ENCODE measurements at places on chromosomes 3 and 15.

GRCh38 chr15:72117486-72118016 lies 399 bp downstream of the MYO9A start:
- DNase-seq: no peak

DNA sequence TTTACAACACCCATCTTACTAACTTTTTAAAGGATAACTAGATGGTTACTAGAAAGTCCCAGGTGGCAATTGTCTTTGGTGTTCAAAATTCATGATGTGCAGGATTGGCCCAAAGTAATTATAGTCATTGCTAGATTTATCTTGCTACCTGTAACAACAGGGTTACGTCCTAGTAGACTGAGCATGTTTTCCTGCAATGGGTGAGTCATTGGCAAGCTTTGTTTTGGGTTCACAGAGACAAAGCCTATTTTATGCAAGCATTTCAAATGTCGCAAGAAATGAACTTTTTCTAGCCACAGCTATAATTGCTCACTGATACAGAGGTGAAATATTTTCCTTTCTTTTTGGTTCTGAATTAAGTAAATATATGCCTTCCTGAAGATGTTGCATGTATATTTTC lies 267.6 kb downstream of the AGBL1 start:
- DNase-seq: no peak

DNA sequence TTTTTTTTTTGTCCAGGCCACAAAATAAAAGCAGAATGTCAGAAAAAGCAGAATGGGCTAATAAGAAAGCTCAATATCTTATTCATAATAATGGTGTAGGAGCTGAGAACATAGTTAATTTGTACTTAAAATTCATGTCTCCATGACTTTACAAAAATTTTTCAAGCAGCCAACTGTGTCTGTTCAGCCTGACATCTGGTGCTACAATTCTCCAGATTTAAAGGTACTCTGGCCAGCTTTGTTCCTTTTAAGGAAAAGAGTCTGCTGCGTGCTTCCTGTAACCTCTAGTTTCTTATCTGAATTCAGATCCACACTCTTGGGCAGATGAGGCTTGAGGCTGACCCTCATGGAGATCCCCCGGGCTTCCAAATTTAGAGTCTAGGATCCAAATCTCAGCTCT lies 8.7 kb upstream of the RFX7 start:
- DNase-seq: no peak

- DNase-seq: no peak
These were observed 50.1 kb downstream of the KLHL25 start for GRCh38 chr15:85744579-85744978.

- DNase-seq: no peak
These were observed 2.0 kb upstream of the OR5H6 start for GRCh38 chr3:98262046-98262445.

GRCh38 chr3:188241072-188241471 lies 87.1 kb downstream of the LPP start:
- no peak for DNase-seq

DNA sequence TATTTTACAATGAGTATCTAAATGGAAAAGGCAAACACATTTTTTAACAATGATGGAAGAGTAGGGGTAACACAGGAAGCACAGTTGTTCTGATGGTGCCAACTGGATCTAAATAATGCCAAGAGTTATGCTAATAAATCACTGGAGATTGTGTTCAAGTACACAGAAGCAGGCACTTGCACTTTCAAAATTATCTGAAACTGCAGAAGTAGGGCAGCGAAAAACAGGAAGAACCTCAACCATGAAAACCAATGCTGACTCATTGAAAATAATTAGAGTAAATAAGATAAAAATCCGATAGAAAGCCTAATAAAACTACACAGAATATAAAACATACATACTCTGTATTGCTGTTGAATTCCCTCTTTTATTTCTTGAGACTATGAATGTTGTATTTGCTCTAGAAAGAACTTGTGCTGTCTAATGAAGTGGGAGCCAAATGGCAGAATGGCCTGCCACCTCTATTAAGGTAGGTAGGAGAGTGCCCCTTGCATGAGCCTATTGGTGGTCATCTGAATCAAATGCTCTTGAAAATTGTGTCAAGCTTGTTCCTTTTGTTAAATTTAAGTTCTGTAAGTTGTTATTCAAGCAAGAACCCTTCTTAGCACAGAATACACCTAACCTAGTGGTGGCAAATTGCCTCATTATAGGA lies 93.7 kb downstream of the ABI3BP start:
- no peak for DNase-seq

DNA sequence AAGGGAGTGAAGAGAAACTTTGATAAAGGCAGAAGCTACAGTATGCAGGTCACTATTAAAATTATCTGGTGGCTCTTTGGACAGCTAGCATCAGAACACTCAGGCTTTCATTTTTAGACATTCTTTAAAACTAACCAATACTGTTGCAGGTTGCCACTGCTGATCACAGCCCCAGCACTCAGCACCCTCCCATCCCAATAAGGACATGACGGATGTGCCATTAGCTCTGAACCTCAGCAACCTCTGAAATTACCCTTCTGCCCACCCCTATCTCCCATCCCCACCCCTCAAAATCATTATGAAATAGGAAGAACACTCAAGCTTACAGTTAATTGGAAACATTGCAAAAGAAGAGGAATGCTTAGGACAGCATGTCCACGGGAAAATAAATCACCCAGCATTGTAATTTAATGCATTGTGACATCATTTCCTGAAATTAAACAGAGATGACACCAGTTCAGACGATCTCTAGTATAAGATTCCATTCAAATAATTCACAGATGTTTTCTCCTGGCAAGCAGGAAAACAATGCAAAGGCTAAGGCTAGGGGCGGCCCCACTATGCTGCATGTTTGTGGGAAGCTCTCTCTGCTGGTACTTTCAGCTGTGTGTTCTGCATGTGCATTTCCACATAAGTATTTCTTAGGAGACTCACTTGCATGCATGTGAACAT lies 71.6 kb downstream of the MEIS2 start:
- DNase-seq: no peak

GRCh38 chr15:98610991-98611390 lies 37.3 kb upstream of the IGF1R start:
- DNase-seq: no peak

GRCh38 chr3:110400315-110400714 lies 671.3 kb upstream of the NECTIN3 start:
- DNase-seq: no peak

GRCh38 chr15:72411111-72411510 lies 13.0 kb downstream of the TMEM202 start:
- DNase-seq: no peak

DNA sequence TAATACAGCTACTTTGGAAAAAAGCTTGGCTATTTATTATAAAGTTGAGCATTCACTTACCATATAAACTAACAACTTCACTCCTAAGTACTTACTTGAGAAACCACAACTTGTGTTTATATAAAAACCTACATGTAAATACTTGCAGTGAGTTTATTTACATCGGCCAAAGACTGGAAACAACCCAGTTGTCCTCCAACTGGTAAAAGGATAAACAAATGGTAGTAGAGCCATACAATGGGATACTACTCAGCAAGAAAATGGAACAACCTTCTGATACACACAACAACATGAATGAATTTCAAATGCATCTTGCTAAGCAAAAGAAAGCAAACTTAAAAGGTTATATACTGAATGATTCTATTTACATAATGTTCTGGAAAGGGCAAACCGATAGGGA lies 63.7 kb downstream of the SLC7A14 start:
- no peak for DNase-seq

- DNase-seq: no peak
These were observed 4.9 kb upstream of the CFAP100 start for GRCh38 chr3:126389794-126390146.

DNA sequence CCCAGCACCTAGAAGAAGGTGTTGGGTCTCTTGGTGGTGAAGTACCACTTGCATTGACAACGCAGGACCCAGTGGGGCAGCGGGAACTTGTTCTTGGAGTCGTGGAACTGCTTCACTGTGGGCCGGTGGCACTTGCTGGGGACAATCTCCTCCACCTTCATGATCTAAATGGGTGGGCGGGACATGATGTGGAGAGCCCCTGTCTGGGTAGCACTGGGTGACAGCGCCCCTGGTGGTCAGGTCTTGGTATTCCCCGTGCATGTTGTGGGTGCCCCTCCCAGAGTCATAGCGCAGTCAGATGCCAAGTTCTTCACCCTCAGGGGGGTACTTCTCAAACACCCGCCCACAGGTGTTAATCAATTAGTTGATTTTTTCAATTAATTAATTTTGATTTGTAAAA lies 60.2 kb downstream of the AGBL1 start:
- DNase-seq: no peak

DNA sequence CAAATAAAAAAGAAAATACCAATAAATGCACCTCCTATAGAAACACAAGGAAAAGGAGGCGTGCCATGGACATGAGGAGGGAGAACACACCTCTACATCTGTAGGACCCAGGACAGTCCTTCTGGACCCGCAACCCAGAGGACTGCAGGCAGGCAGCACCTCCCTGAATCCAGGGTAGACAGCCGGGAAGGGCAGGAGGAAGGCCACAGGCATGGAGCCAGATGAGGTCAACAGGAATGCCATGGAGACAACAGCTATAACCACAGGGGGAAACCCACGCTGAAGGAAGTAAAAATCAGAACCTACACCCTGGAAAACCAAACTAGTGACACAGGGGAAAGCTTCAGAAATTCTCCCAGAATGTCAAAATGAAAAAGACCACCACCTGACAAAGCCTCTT lies 248.8 kb upstream of the NSMCE3 start:
- no peak for DNase-seq

GRCh38 chr3:149501524-149501923 lies 27.0 kb downstream of the TM4SF4 start:
- DNase-seq: peak; percentile 42

DNA sequence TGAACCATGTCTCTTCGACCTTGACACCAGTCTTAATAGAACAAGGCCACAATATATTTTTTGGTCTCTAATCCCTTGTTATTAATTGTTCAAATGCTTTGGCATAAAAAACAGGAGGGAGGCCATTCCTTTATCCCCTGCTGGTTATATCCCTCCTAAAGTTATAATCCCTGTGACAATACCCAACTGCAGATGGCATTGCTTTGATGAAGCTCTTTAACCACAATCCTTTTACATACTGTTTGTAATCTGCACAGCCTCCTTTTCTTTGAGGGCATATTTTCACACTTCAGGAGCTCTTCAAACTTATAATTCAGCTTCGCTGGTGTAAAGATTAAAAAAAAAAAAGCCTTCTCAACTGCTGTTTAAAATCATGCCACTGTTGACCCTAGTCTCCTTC lies 919.0 kb downstream of the EPHA3 start:
- no peak for DNase-seq

- DNase-seq: no peak
These were observed 187.7 kb upstream of the CMC1 start for GRCh38 chr3:28053759-28054158.

GRCh38 chr3:178217479-178217878 lies 318.8 kb upstream of the KCNMB2 start:
- no peak for DNase-seq

GRCh38 chr15:99165956-99166689 lies 61.2 kb downstream of the SYNM start:
- DNase-seq: no peak

GRCh38 chr3:143562789-143563188 lies 285.5 kb downstream of the SLC9A9 start:
- no peak for DNase-seq

- DNase-seq: no peak
These were observed 37.9 kb downstream of the UBR1 start for GRCh38 chr15:43067717-43068461.
